HFF-Myc (cell line): ENCODE measurements at places on chromosomes 7 and 10.

DNA sequence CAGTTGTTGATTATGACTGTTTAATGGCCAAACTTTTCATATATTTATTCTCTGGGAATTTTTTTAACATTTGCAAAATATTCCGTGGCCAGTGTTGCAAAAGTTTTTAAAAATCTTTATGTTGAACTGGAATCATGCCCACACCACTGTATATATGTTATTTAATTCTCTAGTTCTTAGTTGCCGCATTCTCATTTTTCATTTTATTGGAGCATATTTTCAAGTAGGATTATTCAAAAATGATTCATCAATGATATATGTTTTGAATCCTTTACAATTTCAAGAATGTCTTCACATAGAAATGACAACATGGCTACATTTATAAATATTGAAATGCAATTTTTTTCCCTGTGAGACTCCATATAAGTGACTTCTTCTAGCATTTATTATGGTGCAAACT lies 188.6 kb upstream of the LRRTM3 start:
- DNase-seq = no peak

GRCh38 chr10:99977916-99978315 lies 31.8 kb downstream of the DNMBP start:
- no peak for DNase-seq

- no peak for DNase-seq
Observed at GRCh38 chr7:1297017-1297960, 64.6 kb downstream of the UNCX start.

GRCh38 chr10:69825604-69826003 lies 23.9 kb downstream of the COL13A1 start:
- DNase-seq = no peak

GRCh38 chr7:31122649-31123058 lies 70.5 kb downstream of the ADCYAP1R1 start:
- peak; percentile 66 for DNase-seq

- DNase-seq = no peak
Observed at GRCh38 chr7:139108266-139109187, 993 bp downstream of the ZC3HAV1 start.

DNA sequence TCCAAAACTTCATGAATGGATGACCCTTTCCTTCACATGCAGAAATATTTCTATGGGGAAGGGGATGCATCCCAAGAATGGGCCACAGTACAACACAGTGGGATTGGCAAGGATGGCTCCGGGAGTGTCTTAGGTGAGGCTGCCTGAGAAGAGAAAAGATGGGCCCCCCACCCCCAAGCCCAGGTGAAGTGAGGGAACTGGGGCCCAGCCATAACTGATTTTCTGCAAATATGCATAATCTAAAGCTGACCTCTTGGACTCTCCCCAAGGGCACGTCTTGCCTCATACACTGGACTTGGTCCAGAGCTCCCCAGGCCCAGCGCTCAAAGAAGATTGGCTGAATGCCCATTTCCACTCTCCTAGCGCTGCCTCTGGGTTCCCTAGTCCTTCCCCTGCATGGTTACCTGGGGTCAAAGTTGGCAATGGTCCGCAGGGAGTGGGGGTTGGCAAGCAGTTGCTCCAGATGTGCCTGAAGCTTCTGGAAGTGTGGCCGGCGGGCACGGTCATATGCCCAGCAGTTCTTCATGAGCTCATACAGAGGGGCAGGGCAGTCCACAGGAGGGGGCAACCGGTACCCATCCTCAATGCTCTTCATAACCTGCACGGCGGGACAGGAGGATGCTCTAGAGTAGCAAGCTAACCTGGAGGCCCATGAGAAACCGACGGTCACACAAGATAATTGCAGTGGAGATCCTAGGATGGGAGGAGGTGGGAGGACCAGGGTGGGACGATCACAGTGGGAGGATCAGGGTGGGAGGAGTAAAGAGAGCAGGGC lies 12.3 kb downstream of the ZYX start:
- no peak for DNase-seq

- no peak for DNase-seq
Observed at GRCh38 chr10:98312349-98312748, 44.4 kb upstream of the LOXL4 start.

DNA sequence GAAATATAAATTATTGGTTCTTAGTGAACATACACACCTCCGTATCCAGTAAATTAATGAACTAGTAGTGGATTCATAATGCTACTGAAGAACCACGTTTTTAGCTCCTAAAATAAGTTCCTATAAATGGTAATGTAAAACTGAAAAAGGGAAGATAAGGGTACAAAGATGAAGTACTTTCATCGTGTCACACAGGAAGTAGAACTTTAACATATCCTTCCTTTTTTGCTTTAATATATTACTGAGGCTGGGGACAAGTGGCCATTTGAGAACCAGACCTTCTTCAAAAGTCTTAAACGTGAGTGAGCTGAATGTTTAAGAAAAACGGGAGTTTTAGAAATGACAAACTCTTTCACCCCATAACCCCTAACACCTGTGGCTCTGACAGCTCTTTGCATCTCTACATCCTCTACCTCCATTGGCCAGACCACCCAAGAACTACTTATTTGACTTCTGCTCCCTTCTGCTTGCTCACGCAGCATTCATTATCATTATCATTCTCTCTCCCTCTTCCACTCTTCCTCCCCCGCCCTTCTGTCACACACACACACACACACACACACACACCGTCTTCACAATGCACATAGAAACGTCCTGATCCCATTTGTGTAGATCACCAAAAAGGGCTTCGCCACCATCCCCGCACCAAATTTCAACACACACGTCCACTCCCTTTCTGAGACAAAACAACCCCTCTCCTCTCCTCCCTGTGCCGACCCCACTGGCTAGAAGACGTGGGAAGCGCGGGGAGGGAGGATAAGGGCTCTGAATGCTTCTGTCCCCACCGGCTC lies 677 bp downstream of the SKAP2 start:
- no peak for DNase-seq

GRCh38 chr10:82982110-82982608 lies 1107.2 kb downstream of the NRG3 start:
- peak; percentile 86 for DNase-seq

GRCh38 chr7:10770176-10770575 lies 203.5 kb upstream of the PHF14 start:
- DNase-seq = no peak

- DNase-seq = no peak
Observed at GRCh38 chr10:24390146-24390700, 181.3 kb downstream of the KIAA1217 start.

GRCh38 chr7:17952387-17952786 lies 12.1 kb upstream of the SNX13 start:
- DNase-seq = no peak

DNA sequence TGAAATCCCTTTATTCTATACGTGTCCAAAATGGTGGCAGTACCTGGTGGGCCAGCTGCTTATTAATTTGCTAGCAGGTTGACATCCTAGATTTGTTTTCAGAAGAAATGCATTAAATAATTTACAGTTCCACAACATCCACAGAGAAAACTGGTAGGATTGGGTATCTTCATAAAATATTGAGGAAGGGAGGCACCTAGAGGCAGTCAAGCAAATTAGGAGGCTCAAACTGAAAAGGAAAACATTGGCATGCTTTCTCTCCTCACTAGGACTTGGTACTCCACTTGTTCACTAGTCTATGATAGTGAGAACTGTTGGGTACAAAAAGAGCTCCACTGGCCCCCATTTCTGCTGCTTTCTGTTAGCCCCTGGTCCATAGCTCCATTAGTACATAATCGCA lies 18.3 kb upstream of the LRGUK start:
- no peak for DNase-seq

DNA sequence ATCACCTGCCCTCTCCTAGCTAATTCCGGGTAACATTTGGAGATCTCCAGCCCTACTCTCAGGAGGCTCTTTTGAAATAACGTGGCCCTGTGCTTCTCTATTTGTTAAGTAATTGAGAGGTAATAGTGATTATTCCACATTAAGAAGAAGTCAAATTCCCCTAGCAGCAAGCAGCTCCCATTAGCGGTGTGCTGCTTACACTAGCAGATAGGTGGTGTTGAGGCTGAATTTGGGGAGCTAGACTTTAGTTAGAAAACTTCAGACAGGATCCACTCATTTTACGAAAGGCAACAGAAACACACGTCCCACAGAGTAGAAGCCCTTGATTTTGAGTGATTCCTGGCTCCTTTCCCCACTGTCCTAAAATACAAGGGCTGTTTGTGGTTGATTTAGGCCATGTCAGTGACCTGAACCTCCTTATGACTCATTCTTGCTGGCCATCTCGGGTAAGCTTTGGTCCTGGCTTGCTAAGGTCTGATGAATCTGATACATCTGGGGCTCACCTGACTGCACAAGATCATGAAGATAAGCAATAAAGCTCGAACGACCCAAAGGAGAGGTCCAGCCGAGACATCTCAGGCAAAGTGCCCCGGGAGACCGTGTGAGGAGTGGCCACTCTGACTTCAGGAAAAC lies 77.2 kb downstream of the FAM204A start:
- DNase-seq = no peak

GRCh38 chr7:39295796-39296195 lies 270.4 kb upstream of the YAE1 start:
- DNase-seq = no peak

DNA sequence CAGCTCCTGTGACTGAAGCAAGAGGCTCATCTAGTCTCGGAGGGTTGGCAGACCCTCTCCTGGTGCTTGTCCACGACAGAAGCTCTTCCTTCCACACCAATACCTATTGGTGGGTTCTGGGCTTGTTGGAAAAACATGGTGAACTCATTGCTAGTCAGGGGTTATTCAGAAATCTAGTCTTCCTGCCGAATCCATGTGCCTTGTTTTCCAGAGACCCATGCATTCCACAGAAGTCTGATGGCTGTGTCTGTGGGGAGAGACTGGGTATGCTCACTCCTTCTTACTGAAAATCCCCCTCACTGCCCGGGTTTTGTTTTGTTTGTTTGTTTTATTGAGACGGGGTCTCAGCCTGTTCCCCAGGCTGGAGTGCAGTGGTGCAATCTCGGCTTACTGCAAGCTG lies 138.3 kb downstream of the DNAJB6 start:
- DNase-seq = no peak

- no peak for DNase-seq
Observed at GRCh38 chr10:18086746-18087145, 53.5 kb upstream of the CACNB2 start.

GRCh38 chr10:3797750-3798149 lies 12.7 kb upstream of the KLF6 start:
- no peak for DNase-seq

DNA sequence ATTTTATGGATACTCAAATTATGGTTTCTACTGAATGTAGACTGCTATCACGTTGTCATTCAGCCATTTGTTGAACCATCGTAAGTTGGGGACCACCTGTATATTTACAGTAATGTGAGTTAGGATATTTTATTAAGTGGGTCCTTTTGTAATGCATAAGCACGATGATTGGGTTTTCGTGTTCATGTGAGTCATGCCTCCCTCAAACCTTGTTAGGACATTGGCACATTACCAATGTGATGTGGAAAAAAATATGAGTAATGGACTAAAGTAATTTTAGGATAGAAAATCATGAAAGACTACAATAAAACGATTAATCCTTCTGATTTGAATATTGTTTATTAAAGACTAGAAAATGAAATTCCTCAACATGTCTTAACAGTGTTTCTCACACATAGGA lies 8.7 kb downstream of the SMC3 start:
- peak; percentile 32 for DNase-seq

DNA sequence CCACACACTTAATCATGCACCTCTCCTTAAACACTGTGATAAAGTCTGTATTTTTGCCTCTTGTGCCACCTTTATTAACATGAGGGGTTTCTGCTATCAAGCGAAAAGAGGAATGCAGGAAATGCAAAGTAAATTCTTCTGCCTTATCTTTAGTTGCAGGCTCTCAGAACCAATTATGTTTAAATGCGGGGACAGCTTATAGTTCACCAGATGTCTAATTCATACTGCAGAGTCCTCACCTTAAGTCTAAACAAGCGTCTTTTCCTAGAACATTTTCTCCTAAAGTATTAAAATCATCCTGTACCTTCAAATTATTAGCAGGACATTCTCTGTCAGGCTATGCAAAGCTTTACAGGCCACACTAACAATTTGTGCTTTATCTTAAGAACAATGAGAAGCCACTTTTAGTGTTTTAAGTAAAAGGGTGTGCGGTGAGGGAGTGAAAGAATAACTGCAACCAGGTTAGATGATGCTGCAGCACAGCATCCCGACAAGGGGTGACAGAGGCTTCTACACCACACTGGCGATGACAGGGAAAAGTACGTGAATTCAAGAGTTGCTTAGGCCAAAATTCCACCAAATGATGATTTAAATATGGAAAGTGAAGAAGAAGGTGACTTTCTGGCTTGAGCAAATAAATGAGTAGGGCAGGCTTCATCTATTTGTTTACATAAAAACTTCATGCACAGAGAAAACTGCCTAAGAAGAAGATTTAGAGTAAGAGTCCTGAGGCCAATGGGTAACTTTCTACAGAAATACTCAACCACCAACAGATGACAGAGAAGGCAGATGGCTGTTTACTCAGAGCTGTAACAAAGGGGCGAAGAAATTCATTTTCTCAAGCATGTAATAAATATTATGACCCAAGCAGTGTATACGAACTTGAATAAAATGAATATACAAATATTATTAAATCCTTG lies 36.0 kb downstream of the EZH2 start:
- DNase-seq = no peak
